ENCODE measurements at places on chromosomes 6 and 20.

- no peak for DNase-seq
Observed at GRCh38 chr6:107569473-107569872, 79.6 kb downstream of the SOBP start.

DNA sequence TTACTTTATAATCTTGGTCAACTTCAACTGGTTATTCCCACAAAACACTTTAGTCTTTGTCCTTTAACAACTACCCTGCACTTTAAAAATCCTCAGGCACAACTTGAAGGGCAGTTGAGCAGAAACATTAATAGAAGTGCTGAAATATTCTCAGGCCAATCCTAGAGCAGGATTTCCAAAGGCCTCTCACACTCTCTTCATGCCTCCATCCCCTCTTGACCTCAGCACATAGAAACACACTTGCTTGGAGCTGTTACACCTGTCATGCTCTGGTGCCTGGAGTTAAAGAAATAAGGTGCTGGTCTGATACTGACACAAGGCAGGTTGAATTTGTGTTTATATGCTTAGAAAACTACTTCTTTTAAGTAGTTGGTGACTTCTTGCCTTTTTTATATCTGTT is 618.8 kb upstream of the POU3F2 start:
- DNase-seq = no peak

DNA sequence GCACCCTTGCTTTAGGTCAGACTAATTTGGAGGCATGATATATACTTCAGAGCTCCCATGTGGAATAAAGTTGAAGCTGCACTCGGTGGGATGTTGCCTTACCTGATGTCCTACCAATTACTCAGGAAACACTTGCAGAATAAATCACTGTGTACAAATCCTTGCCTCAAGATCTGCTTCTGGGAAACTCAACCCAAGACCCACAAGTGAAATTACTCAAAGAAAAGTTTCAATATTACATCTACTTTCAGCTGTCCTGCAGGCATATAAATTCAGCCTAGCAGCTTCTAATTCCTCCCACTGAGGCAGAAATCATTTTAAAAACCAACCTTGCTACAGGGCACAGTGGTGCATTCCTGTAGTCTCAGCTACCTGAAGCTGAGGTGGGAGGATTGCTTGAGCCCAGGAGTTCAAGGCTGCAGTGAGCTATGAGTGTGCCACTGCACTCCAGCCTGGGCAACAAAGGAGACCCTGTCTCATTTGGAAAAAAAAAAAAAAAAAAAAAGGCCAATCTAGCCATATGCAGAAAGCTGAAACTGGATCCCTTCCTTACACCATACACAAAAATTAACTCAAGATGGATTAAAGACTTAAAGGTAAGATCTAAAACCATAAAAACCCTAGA is 20.7 kb upstream of the DCDC2 start:
- DNase-seq = no peak

DNA sequence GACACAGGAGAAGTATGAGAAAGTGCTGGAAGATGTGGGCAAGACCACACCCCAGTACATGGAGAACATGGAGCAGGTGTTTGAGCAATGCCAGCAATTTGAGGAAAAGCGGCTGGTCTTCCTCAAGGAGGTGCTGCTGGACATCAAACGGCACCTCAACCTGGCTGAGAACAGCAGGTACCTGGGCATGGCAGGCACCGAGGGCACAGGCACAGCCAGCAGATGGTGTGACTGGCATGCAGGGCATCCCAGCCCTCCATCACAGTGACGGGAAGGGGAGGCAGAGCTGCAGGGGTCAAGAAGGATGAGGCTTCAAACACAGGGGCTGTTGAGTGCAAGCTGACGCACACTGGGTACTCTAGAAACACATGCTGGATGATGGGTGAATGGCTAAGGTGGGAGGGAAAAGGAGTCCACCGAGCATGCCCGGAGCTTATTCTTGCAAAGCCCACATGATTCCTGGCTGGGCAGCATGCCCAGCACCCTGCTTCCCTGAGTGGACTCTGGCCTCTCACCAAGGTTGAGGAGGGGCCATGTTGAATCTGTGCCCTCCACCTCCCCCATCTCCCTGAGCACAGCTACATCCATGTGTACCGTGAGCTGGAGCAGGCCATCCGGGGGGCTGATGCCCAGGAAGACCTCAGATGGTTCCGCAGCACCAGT is 26.3 kb downstream of the SPDEF start:
- no peak for DNase-seq

Data from HS-27A (cell line).